ENCODE measurements at places on chromosomes 1 and 21.

DNA sequence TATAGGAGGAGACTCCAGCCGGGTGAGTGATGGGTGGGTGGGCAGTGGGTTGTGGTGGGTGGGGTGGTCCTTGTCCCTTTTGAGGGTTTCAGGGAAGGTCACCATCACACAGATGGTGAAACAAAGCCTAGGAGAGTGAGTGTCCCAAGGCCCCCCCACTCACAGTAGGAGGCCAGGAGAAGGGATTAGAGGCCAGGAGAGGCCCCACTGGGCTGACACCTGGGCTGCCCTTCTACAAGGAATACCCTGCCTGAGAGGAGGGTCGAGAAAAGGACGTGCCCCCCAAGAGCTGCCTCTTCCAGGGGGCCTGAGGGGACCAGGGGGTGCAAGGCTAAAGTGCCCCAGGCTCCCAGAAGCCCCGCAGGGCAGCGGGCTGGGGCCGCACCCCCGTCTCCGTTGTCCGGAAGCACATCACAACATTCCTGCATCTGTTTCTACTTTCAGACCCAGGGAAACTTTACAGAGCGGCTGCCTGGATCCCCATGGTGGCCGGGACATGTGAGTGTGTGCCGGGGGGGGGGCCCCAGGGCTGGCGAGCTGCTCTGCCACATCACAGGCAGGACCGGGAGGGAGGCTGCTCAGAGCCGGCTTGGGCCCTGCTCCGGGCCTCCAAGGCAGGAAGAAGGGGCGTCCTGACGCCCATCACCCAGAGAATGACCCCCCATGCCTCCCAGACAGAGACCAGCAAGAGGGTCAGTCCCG lies 68.2 kb downstream of the ARHGEF16 start:
- DNase-seq, result no peak

DNA sequence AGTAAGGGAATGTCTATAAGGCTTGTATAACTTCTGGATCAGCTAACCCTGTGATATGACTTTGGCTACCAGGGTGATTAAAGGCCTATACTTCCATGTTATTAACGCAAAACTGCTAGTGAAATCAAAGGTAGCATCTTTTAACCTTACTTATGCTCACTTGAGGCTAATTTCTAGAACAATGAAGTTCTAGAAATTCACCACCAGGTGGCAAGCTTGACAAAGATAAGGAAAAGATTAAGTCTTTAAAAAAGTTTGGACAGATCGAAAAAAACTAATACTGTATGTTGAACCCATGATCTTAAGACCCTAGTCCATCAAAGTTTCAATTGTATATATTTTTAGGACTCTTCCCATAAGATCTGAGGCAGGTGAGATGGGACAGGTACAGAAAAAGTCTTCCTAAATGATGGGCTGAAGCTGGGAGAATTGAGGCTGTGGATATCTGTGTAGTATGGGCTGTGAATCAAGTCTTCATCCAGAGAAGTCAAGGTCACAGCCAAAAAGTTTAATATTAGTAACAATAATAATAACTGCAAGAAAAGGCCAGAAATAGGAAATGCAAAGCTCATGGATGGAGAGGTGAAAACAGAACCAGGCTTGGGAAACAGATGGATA lies 18.8 kb downstream of the KYAT3 start:
- DNase-seq, result no peak

- no peak for DNase-seq
Measured at GRCh38 chr1:1173061-1173792, 453 bp upstream of the TTLL10 start.

- DNase-seq, result no peak
Measured at GRCh38 chr1:74523873-74524480, 11.6 kb upstream of the LRRC53 start.

- DNase-seq, result no peak
Measured at GRCh38 chr1:175840787-175841186, 97.4 kb upstream of the TNR start.
